ENCODE measurements at places on chromosomes 13 and 19.
A peak's percentile ranks its signal among the peaks of the same experiment; 100 is the strongest.

- H3K27me3 ChIP-seq = peaks cover 3% of the 10 kb centered on the region
- no peak overlapping the region for H3K4me3 ChIP-seq
- DNase-seq = no peak
Observed at GRCh38 chr19:5282901-5283300, 57.7 kb downstream of the PTPRS start.

- H3K4me1 ChIP-seq = no peaks in the 10 kb centered on the region
- peaks cover 6% of the 10 kb centered on the region for H3K27me3 ChIP-seq
- no peak overlapping the region for H3K4me3 ChIP-seq
- no peaks in the 10 kb centered on the region for H3K36me3 ChIP-seq
- DNase-seq = no peak
Observed at GRCh38 chr19:42065511-42065910, 4.5 kb downstream of the GRIK5 start.

- H3K4me3 ChIP-seq = no peak overlapping the region
- H3K36me3 ChIP-seq = no peaks in the 10 kb centered on the region
- H3K4me1 ChIP-seq = no peaks in the 10 kb centered on the region
- H3K27ac ChIP-seq = no peak overlapping the region
Observed at GRCh38 chr19:31255831-31256592, 93.2 kb downstream of the TSHZ3 start.

DNA sequence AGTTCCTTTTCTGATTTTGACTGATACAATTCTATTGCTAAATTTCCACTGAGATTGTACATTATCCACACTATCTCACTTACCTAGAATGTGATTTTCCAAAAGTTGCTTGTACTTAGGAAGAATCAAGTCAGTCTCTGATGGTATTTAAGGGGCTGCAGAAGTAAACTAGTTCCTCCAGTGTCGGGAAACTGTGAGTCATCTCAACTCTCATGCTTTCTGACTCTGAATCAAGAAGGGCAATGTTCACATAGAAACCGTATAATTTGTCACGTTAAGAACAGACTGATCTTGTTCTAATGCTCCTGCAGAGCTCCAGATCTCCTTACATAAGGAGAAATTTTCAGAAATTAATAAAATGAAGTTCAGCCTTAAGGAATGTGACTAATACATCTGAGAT, 369.3 kb downstream of the KLF5 start:
- no peaks in the 10 kb centered on the region for H3K27me3 ChIP-seq
- no peak for DNase-seq
- H3K4me1 ChIP-seq = no peaks in the 10 kb centered on the region
- no peak overlapping the region for H3K4me3 ChIP-seq

GRCh38 chr13:51841732-51842131, 3.2 kb downstream of the TMEM272 start:
- peaks cover 10% of the 10 kb centered on the region for H3K27me3 ChIP-seq
- no peak for DNase-seq
- no peak overlapping the region for H3K4me3 ChIP-seq
- H3K27ac ChIP-seq = no peak overlapping the region
- peaks cover 2% of the 10 kb centered on the region for H3K4me1 ChIP-seq

DNA sequence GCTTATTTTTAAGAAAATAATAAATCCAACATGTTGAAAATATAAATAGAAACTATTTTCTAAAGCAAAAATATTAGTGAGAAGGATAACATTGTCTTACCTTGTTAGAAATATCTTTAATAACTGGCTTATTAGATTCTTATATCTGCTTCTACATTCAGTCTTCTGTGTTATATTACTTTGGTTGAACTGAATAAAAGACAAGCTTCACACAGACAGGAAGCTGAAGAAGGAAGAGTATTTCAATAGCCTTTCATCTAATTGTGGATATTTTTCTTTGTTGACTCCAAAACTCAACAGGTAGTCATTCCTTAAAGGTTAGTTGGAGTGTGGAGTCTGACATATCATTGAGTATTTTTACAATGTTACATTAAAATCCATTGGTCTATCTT, 10.9 kb downstream of the SETDB2 start:
- no peaks in the 10 kb centered on the region for H3K27me3 ChIP-seq
- no peak for DNase-seq
- peak overlapping the region; percentile 41 for H3K27ac ChIP-seq
- H3K4me3 ChIP-seq = no peak overlapping the region
- peaks cover 22% of the 10 kb centered on the region for H3K4me1 ChIP-seq

- DNase-seq = no peak
- no peaks in the 10 kb centered on the region for H3K4me1 ChIP-seq
- no peaks in the 10 kb centered on the region for H3K36me3 ChIP-seq
- H3K27me3 ChIP-seq = peaks cover 23% of the 10 kb centered on the region
- H3K27ac ChIP-seq = no peak overlapping the region
Observed at GRCh38 chr19:6876748-6877147, 10.6 kb upstream of the ADGRE1 start.

DNA sequence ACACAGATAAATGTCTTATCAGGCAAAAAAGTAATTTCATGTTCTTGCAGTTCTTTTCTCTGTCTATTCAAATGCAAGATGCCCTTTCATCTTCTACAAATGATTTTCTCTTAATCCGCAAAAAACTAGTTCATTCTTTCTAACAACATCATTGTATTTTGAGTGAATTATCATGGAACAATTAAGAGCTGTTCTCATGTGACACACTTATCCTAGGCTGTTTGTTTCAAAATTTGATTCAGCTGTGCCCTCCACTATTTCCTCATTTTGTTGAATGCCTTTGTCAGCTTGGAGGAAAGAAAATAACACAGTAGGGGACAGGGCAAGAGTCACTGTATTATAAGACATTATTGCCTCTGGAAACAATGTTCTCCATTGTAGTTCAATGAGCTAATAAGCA, 396.9 kb downstream of the KCTD12 start:
- no peaks in the 10 kb centered on the region for H3K4me1 ChIP-seq
- peaks cover 9% of the 10 kb centered on the region for H3K27me3 ChIP-seq
- H3K4me3 ChIP-seq = no peak overlapping the region

DNA sequence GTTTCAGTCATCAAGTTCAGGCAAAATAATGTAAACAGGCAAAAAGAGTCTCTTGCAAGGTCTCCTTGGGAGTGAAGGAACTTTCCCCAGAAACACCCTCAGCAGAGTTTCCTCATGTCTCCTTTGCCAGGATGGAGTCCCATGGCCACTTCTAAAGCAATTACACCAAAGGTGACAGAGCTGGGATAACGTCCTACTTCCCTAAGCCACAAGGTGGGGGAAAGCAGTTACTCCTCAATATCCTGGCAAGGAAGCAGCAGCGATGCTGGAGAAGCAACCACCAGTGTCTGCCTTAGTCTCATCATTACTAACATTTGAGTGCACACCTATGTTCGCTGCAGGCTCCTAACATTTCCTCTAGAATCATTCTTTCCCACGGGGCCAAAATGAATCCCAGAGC, 88.6 kb downstream of the UBL3 start:
- peaks cover 51% of the 10 kb centered on the region for H3K4me1 ChIP-seq
- no peak overlapping the region for H3K27ac ChIP-seq
- DNase-seq = no peak
- no peak overlapping the region for H3K4me3 ChIP-seq
- H3K36me3 ChIP-seq = peaks cover 18% of the 10 kb centered on the region
- no peaks in the 10 kb centered on the region for H3K27me3 ChIP-seq

DNA sequence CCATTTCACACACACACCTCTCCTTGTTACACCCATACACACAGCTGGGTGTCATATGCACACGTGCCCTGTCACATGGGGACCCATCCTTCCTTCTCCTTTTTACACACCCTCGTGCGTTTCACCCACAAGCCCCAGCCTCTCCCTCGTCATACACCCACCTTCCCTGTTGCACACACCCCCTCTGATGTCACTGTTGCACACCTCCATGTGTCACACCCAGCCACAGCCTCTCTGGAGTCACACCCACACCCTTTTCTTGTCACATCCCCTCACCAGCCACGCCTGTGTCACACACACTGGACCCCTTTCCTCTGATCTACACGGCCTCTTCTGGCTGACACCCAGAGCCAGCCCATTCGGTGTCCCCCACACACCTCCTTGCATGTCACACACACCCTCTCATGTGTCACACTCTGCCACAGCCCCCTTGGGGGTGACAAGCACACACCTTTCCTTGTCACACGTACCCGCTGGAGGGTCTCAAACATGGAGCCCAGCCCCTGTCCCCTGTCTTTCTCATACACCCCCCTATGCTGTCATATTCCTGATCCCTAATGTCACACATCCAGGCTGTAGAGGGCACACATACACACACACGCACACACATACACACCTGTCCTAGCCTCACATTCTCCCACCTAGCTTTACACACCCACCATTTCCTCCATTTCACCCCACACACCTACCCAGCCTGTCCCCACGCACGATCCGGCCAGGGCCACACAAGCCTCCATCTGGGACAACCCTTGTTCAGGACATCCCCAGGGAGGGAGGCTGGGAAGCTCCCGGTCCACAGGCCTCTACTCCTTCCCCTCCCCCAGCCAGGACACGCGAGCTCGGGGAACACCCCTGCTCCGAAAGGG, 1.4 kb downstream of the NOVA2 start:
- no peak for DNase-seq
- H3K36me3 ChIP-seq = no peaks in the 10 kb centered on the region
- H3K27ac ChIP-seq = peak overlapping the region; percentile 0
- peaks cover 19% of the 10 kb centered on the region for H3K4me1 ChIP-seq
- peaks cover 72% of the 10 kb centered on the region for H3K27me3 ChIP-seq

GRCh38 chr13:21639561-21639960, 31.3 kb upstream of the FGF9 start:
- no peak overlapping the region for H3K4me3 ChIP-seq
- no peaks in the 10 kb centered on the region for H3K36me3 ChIP-seq
- H3K27me3 ChIP-seq = peaks cover 12% of the 10 kb centered on the region
- H3K27ac ChIP-seq = no peak overlapping the region

DNA sequence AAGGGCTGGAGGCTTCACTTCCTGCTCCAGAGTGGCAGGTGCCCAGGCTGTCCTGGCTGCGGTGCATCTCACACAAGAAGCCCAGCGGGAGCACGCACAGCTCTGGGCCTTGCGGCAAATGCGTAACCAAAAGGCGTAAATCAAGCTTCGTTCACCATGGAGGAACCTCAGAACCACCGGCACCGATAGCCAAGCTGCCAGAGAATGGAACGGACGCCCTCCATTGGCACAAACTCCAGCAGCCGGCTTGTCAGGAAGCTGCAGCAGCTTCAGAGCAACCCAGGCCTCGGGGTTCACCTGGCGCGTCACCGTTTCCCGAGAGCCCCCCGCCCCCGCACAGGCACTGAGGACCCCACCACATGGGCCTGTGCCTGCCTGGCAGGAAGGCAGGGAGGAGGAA, 76.7 kb downstream of the RASA3 start:
- peak overlapping the region; percentile 30 for H3K27ac ChIP-seq
- H3K36me3 ChIP-seq = peaks cover 37% of the 10 kb centered on the region
- peaks cover 73% of the 10 kb centered on the region for H3K4me1 ChIP-seq

DNA sequence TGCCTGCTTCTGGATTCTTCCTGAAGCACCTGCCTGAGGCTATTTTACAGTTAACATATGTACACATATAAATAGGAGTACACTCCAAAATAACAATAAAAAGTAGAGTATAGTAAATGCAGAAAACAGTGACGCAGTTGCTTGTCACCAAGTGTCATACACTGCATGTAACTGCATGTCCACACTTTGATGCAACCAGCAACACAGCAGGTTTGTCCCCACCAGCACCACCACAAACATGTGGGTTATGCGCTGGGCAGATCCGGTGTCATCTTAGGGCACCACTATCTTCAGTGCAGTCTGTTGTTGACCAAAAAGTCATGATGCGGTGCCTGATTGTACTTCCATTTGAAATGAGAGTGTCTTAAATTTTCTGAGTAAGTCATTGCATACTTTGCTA, 51.3 kb downstream of the COL4A2 start:
- H3K4me1 ChIP-seq = no peaks in the 10 kb centered on the region
- peaks cover 5% of the 10 kb centered on the region for H3K27me3 ChIP-seq
- no peak overlapping the region for H3K4me3 ChIP-seq
- H3K36me3 ChIP-seq = no peaks in the 10 kb centered on the region

GRCh38 chr13:27541386-27541785, 78.9 kb downstream of the LNX2 start:
- no peak overlapping the region for H3K27ac ChIP-seq
- no peak for DNase-seq
- no peak overlapping the region for H3K4me3 ChIP-seq
- no peaks in the 10 kb centered on the region for H3K4me1 ChIP-seq
- peaks cover 12% of the 10 kb centered on the region for H3K36me3 ChIP-seq

DNA sequence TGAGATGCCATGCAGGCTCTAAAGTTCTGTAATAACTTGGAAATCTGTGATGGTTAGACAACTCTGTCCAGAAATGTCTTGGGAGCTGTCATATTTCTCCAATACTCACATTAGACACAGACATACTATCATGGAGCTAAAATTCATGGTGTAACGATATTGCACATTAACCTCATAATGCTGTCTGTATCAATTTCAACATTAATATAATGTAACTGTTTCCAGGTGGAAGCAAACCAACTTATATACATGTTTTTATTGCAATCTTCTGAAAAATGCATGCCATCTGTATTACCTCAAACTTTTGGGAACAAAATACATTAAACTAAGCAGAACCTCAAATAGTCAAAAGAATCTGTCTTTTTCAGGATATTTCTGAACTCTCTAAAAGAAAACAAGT, 14.7 kb upstream of the SPART start:
- DNase-seq = no peak
- no peaks in the 10 kb centered on the region for H3K36me3 ChIP-seq
- H3K27ac ChIP-seq = no peak overlapping the region
- H3K27me3 ChIP-seq = peaks cover 8% of the 10 kb centered on the region

DNA sequence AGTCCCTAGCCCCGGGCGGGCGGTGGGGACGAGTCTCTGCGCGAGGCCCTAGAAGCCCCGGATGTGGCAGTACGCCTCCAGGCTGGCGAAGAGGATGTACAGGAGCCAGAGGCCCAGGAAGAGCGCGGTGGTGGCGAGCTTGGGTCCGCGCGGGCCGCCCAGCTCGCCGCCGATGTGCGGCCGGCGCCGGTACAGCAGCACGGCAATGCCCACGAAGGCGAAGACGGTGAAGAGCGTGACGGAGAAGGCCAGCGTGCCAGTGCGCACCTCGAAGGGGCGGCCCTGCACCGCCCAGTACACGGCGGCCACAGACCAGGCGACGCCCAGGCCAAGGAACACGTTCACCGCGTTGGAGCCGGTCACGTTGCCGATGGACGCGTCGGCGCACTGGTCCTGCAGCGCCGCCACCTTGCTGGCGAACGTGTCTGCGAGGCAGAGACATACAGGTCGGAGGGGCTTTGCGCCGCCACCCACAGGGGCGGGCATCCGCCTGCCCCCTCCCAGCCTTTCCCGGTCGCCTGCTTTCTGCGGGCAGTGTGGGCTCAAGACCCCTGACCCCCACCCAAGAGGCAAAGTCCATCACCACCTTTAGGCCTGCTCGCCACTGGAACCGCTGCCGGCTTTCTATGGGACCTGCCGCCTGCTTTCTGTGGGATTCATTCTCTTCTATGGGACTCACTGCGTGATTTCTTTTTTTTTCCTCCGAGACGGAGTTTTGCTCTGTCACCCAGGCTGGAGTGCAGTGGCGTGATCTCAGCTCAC, 10.9 kb upstream of the MEIS3 start:
- H3K4me3 ChIP-seq = no peak overlapping the region
- H3K27me3 ChIP-seq = peaks cover 47% of the 10 kb centered on the region
- H3K36me3 ChIP-seq = no peaks in the 10 kb centered on the region

DNA sequence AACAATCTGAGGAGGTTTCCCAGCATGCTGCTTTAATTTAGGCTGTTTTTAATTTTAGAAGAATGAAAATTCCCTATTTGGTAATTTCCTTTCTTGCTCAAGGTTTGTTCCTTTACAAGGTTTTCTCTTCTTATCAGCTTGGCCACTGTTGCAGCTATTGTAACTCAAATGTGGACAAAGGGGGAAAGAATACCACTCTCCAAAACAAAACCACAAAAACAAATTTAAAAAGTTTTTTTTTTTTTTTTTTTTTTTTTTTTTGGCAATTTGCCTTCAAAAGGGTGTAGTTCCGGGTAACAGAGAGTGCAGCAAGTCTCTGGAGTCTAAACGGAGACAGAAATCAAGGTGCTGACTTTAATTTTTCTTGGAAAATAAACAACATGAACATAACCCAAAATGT, 306.4 kb upstream of the ARGLU1 start:
- DNase-seq = no peak
- H3K4me3 ChIP-seq = no peak overlapping the region
- no peaks in the 10 kb centered on the region for H3K36me3 ChIP-seq
- peaks cover 2% of the 10 kb centered on the region for H3K27me3 ChIP-seq

All from activated B cell treated with CpG ODN at 0.5 μM for 24 hours (primary cell).